ENCODE measurements at places on chromosomes 6 and 20.

GRCh38 chr6:165766457-165766856 is 103.4 kb upstream of the PDE10A start:
- DNase-seq: no peak

DNA sequence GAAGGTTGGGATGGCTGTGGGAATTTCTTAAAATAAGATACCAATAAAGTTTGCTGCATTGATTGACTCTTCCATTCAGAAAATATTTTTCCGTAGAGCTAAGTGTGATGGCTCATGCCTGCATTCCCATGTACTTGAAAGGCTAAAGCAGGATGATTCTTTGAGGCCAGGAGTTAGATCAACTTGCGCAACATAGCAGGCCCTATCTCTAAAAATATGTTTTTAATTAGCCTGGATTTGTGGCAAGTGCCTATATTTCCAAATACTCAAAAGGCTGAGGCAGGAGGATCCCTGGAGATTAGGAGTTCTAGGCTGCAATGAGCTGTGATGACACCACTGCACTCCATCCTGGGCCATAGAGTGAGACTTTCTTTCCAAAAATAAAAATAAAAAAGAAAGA is 431.2 kb upstream of the PTCHD4 start:
- DNase-seq: no peak

- DNase-seq: no peak
Observed at GRCh38 chr6:33672808-33673207, 38.7 kb downstream of the UQCC2 start.

DNA sequence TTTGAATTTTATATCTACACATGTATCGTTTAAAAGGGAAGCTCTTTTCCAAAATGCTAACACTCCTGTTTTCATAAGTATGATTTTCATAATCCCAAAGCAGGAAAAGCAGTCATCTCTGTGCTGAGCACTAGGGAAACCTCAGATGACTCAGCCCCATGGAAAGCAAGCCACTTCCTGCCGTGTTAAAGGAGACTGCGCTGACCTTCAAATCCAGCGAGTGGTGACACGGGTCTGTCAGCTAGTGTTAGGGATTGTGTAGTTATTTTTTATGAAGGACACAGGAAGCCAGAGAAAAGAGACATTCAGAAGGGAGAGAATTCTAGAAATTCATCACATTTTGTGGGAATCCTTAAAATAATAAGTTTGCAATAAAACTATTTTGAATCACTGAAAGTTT is 57.0 kb upstream of the CD93 start:
- no peak for DNase-seq

- DNase-seq: no peak
Observed at GRCh38 chr6:89073014-89073620, 7.4 kb upstream of the PNRC1 start.

DNA sequence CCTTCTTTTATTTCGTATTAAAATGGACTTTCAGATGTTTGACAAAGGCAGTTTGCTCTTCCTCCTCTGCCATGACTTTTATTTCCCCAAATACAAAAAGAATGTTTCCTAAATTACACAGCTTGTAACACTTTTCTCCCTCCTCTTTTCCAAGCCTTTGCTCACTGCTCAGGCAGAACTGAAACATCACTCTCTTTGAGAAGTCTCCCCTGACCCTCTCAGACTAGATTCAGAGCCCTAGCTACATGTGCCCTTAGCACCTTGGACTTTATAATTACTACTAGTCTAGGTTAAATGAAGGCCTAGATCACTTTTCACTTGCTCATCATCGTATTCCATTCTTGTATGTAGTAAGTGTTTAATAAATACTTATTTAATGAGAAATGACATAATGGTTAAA is 8.5 kb upstream of the KIF6 start:
- DNase-seq: no peak

- DNase-seq: no peak
Observed at GRCh38 chr20:10636326-10636818, 37.4 kb downstream of the JAG1 start.

DNA sequence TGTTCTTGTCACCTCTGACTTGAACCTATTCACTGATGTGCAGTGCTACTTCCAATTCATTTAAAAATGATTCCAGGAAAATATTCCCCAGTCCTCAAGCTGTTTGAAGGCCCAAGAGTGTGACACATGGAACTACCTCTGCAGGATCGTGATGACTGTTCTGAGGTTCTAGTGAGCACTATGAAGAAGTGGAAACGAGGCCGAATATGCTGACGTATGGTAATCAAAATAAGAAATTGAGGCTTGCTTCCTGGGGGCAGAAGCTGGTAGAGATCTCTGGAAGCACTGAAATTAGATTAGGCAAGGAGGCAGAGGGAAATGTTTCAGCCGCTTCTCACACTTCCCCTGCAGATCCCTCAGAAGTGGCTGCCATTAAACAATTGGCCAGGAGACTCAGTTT is 15.7 kb downstream of the TMEM242 start:
- DNase-seq: no peak

DNA sequence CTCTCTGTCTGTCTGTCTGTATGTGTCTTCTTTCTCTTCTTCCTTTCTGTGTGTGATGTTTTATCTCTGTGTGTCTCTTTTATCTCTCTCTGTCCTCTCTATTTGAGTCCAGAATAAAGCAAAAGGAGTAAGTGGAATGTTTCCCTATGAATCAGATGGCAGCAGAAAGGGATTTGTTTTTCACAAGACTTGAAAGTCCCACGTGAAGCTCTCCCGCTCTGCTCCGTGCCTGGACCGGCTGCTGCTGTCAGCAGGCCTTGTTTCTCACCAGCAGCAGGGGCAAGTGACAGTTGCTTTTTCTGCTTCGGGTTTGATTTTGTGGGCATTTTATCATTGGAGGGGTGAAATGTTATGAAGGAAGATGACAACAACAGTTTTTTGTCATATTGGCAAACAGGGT is 212.7 kb downstream of the PACRG start:
- DNase-seq: peak; percentile 10

GRCh38 chr20:922781-923180 is 6.6 kb upstream of the ANGPT4 start:
- DNase-seq: no peak

DNA sequence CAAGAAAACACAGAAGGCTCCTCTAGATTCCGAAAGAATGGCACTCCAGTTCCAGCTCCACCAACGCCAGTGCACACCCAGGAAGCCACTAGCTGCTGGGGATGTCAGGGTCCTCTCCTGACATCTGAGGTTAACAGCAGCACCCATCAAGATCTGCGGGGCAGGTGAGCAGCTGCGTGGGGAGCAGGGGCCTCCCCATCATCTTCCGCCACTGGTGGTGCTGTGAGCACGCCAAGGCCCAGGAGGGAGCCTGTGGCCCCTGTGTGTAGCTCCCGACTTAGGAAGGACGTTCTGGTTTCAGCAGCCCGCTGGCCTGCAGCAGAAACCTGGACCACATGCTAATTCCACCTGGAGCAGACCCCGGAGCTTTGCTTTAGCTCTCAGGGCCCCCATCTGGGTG is 386.2 kb downstream of the TAF4 start:
- no peak for DNase-seq

DNA sequence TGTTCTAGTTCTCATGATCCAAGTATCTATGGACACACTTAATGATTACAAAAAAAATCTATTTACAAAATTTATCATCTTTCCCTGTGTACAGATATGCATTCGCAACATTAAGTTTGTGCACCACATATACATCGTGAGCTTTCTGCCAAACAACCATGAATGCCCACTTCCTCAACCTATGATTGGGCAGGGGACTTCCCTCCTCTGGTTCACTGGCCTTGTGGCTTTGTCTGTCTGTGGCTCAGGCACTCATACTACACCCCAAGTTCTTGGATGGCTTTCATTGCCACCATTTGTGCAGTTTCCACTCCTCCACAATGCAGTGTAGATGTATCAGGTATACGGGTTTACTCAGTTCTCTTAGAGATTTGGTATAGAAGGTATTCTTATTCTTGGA is 74.9 kb downstream of the HS3ST5 start:
- no peak for DNase-seq

GRCh38 chr20:22414305-22414742 is 170.0 kb downstream of the FOXA2 start:
- no peak for DNase-seq

- DNase-seq: no peak
Observed at GRCh38 chr6:17556014-17556413, 44.1 kb upstream of the FAM8A1 start.

- no peak for DNase-seq
Observed at GRCh38 chr20:57460781-57461465, 64.0 kb downstream of the CTCFL start.

GRCh38 chr6:74936886-74937285 is 269.0 kb downstream of the COL12A1 start:
- no peak for DNase-seq

GRCh38 chr6:5072440-5072839 is 12.7 kb upstream of the PPP1R3G start:
- no peak for DNase-seq

GRCh38 chr20:6718662-6719368 is 48.7 kb upstream of the BMP2 start:
- no peak for DNase-seq

DNA sequence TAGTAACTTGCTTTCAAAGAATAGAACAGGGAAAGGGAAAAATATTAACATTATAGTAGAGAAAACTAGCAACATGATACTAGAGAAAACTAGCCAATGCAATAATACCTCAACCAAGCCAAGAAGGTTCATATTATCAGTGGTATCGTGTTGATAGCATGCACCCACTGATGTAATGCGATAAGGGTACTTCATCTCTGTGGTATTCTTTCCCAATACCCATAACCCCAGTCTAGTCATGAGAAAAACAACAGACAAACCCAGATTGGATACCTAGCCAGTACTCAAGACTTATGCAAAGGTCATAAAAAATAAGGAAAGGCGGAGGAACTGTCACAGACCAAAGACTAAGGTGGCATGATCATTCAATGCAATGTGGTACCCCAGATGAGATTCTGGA is 21.0 kb downstream of the BLOC1S5 start:
- DNase-seq: no peak

DNA sequence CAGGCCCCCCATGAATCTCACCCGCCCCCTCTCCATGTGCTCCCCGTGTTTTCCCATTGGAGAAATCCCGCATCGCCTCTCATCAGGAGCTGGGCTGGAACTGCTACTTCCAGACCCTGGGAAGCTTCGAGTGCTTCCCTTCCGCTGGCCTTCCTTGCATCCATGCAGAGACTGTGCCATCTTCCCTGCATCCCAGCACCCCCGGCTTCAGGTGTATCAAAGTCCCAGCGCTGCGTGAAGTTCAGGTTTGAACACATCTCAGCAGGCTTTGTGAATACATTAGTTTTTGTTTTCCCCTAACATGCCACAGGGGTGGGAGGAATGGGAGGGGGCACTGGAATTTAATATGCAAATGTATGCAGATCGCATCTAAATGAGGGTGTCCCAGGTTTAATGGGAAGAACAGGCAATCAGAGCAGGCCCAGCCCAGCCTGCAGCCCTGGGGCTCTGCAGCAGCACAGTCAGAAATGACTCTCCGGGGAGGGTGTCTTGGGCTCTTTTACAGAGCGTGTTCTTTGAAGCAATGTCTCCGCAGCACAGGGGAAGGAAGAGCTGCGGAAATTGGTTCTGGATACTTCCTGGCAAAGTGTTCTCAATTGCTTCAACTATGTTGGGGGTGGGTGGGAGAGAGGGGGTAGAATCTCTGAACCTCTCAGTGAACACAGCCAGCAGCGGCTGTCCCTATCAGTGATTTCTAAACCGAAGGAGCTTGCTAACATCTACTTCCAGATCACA is 8.3 kb upstream of the MMP9 start:
- DNase-seq: no peak

DNA sequence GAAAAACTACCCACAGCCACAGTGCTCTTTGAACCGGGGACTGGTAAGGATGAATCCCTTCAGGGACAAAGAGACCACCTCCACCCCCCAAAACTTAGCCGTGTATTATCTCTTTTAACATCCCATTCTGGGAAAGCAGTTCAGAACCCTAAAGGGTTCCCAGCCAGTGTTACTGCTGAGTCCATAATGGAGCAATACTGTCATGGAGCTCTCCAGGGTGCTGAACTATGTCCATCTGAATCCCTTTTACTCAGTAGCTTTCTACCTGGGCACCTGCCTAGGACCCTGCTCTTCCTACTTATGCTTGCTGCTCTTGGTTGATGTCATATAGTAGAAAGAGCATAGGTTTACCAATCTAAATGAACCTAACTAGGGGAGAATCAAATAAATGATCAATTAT is 22.3 kb upstream of the SAYSD1 start:
- no peak for DNase-seq

GRCh38 chr6:1285556-1285955 is 26.3 kb upstream of the FOXQ1 start:
- no peak for DNase-seq

DNA sequence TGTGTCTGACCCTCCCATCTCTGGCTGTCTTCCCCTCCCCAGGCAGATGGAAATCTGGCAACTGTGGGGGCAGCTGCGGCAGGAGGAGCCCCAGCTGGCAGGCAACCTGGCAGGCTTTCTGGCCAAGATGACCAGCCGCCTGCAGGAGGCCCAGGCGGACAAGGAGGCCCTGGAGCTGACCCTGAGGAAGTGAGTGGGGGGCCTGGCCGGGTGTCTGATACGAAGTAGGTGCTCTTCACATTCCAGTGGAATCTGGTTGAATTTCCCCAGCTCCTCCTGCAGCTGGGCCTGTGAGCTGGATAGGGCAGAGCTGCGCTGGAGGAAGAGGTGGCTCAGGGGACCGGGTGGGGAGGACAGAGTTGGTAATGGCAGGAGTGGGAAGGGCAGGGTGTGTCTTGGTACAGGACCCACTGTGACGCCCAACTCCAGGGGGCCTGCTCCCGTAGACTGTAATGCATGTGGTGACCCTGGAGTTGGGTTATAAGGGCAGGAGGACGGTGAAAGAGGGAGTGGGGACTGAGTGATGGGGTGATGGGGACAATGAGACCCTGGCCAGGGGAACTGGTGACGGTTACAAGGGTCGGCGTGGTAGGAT is 19.7 kb downstream of the RAB44 start:
- DNase-seq: no peak

DNA sequence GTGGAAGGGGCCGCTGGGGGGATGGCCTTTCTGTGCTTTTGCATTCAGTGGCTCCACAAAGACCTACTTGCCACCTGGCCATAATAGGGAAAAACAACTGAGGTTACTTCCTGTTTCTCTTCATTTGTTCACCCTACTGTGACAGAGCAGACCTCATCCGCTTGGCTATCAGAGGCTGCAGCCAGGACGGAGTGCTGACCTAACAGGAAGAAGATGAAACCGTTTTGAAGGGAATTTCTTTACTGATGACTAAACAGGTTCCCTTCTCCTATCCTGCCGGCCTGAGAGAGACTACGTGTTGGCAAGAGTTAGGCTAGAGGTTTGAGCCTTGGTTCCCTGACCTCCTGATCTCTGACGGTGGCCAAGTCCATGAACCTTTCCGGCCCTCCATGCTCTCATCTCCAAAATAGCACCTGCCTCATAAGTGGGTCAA is 21.3 kb downstream of the PRR18 start:
- DNase-seq: no peak

GRCh38 chr6:130222775-130223174 is at the start of gene SAMD3:
TSS of gene SAMD3 (minus strand) at chr6:130222951. CDS start at chr6:130215273, 7,678 bp downstream.
- no peak for DNase-seq

Data from nucleus accumbens (tissue), 56 donors.